Tibial nerve (tissue), 4 donors: ENCODE measurements at places on chromosomes 7 and 10.

GRCh38 chr10:83592337-83592935 is 546.9 kb upstream of the GHITM start:
- H3K4me1 ChIP-seq = no peaks in the 10 kb centered on the region
- no peak for DNase-seq
- no peak overlapping the region for H3K27ac ChIP-seq
- H3K27me3 ChIP-seq = no peaks in the 10 kb centered on the region
- no peaks in the 10 kb centered on the region for H3K36me3 ChIP-seq

- no peak for DNase-seq
- no peaks in the 10 kb centered on the region for H3K27me3 ChIP-seq
- H3K4me3 ChIP-seq = no peak overlapping the region
- H3K27ac ChIP-seq = no peak overlapping the region
- peaks cover 5% of the 10 kb centered on the region for H3K4me1 ChIP-seq
These were observed 178.5 kb downstream of the TAX1BP1 start for GRCh38 chr7:27918503-27918902.

GRCh38 chr7:155766966-155767916 is 45.0 kb downstream of the SHH start:
- H3K27me3 ChIP-seq = no peaks in the 10 kb centered on the region
- no peak overlapping the region for H3K4me3 ChIP-seq
- H3K27ac ChIP-seq = no peak overlapping the region
- peaks cover 63% of the 10 kb centered on the region for H3K4me1 ChIP-seq

GRCh38 chr7:96671854-96672253 is 37.8 kb downstream of the SEM1 start:
- no peak for DNase-seq
- no peaks in the 10 kb centered on the region for H3K4me1 ChIP-seq
- H3K27ac ChIP-seq = no peak overlapping the region
- no peaks in the 10 kb centered on the region for H3K27me3 ChIP-seq

DNA sequence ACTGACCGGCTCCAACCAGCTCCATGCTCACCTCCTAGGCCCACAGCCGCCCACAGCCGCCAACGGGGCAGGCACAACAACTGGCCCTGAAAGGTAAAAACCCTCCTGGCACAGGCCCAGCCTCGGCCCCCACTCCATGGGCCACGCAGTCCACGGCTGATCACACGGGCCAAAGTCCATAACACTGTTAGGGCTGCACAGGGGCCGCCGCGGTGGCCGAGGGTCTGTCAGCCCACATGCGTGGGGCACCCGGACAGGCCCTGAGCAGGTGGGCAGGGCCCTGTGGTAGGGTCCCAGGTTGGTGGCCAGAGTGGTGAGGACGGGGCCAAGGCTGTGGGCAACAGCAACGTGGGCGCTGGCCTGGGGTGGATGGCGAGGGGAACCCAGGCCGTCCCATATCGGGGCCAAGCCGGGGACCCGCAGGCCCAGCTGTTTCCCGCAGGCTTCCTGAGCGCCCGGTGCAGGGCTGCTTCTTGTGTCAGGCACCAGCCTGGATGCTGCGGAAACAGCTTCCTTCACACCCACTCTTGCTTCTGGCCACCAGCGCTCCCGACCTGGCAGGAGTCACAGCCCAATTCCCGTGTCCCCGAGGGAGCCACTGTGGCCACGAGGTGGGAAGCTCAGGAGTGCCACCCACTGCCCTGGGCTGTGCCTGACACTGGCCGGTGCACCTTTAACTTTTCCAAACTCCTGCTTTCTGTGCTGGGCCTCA is 29.2 kb downstream of the CYP2W1 start:
- no peaks in the 10 kb centered on the region for H3K4me1 ChIP-seq
- no peaks in the 10 kb centered on the region for H3K27me3 ChIP-seq
- no peaks in the 10 kb centered on the region for H3K36me3 ChIP-seq
- no peak for DNase-seq
- H3K27ac ChIP-seq = no peak overlapping the region

- no peaks in the 10 kb centered on the region for H3K4me1 ChIP-seq
- H3K4me3 ChIP-seq = no peak overlapping the region
- no peaks in the 10 kb centered on the region for H3K27me3 ChIP-seq
These were observed 99.7 kb upstream of the CAV2 start for GRCh38 chr7:116399819-116400218.

GRCh38 chr7:43952028-43952427 is 25.8 kb downstream of the UBE2D4 start:
- H3K36me3 ChIP-seq = peaks cover 80% of the 10 kb centered on the region
- DNase-seq = no peak
- no peaks in the 10 kb centered on the region for H3K27me3 ChIP-seq
- H3K4me1 ChIP-seq = no peaks in the 10 kb centered on the region
- H3K4me3 ChIP-seq = no peak overlapping the region
- no peak overlapping the region for H3K27ac ChIP-seq

DNA sequence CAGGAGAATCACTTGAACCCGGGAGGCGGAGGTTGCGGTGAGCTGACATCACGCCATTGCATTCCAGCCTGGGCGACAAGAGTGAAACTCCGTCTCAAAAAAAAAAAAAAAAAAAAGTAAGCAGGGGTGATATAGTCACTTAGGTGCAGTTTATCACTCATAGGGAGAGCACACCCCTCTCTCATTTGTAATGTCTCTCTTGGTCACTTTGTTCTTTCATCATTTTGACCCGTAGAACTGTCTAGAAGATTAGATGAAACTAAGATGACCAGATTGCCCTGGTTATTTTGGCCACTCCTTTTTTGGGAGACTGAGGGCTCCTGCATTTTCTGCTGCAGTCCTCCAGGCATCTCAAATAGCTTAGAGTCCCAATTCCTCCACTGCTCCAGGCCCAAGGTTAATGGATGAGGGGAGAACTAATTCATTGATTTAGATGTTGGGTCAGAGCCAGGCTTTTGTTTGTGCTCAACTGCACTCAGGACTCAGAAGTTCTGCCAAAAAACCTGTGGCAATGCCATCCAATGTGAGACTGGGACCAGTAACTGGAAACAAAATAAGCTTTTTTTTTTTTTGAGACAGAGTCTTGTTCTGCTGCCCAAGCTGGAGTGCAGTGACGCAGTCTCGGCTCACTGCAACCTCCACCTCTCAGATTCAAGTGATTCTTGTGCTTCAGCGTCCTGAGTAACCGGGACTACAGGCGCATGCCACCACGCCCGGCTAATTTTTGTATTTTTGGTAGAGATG is 50.0 kb upstream of the CAMK1D start:
- DNase-seq = no peak
- H3K36me3 ChIP-seq = no peaks in the 10 kb centered on the region
- no peaks in the 10 kb centered on the region for H3K4me1 ChIP-seq
- no peak overlapping the region for H3K27ac ChIP-seq
- H3K4me3 ChIP-seq = no peak overlapping the region

DNA sequence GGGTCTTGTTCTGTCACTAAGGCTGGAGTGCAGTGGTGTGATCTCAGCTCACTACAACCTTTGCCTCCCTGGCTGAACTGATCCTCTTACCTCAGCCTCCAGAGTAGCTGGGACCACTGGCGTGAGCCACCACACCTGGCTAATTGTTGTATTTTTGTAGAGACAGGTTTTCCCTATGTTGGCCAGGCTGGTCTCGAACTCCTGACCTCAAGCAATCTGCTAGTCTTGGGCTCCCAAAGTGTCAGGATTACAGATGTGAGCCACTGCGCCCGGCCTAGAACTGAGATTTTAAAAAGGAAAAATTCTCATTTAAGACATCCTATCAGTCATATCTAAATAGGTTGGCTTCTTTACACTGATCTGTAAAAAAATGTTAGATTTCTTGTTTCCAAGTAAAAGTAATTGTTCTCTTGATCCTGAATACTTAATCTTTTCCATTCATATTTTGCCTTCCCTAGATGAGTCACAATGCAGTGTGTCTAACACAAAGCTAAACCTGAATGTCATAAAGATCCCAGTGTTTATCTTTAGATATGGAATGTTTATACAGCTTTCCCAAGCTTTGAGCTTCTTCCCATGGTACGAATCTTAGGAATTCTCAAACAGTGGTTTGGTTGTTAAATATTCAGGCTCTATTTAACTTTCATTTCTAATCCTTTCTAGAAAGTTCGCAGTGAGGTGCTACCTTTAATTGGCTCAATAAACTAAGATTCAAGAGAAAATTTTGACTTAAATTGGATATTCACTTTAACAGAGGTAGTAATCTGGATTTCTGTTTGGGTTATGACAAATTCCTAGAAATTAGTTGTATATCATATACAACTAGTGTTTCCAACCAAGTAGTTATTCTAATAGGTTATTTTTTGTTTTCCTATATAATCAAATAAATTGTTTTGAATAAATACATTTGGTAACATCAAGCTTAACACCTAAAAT is 12.1 kb upstream of the LAMB1 start:
- no peak for DNase-seq
- no peaks in the 10 kb centered on the region for H3K27me3 ChIP-seq
- no peak overlapping the region for H3K4me3 ChIP-seq
- no peaks in the 10 kb centered on the region for H3K36me3 ChIP-seq
- H3K4me1 ChIP-seq = peaks cover 5% of the 10 kb centered on the region
- H3K27ac ChIP-seq = no peak overlapping the region

DNA sequence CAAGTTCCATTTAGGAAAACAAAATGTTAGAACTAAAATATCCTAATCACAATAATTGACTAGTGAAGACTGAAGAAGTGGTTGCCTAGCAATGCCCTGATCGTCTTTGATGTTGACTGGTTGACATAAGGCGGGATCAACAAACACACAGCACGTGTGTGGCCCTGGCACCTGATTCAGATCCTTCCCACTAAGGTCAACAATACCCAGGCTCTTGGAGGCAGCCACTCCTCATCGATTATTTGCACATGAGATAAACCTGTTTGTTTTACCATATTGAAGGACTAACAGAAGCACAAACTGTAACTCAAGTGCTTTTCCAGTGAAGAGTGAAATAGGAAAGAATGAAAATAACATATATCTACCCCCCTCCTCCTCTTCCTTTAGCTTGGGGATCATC is 15.6 kb downstream of the FANK1 start:
- no peaks in the 10 kb centered on the region for H3K27me3 ChIP-seq
- no peaks in the 10 kb centered on the region for H3K4me1 ChIP-seq
- no peak overlapping the region for H3K27ac ChIP-seq
- no peaks in the 10 kb centered on the region for H3K36me3 ChIP-seq

- no peaks in the 10 kb centered on the region for H3K36me3 ChIP-seq
- H3K27me3 ChIP-seq = no peaks in the 10 kb centered on the region
- no peak for DNase-seq
- no peak overlapping the region for H3K4me3 ChIP-seq
These were observed 155.0 kb upstream of the CHST15 start for GRCh38 chr10:124248056-124249045.

GRCh38 chr7:12320987-12321647 is 82.5 kb downstream of the VWDE start:
- H3K4me1 ChIP-seq = no peaks in the 10 kb centered on the region
- no peaks in the 10 kb centered on the region for H3K36me3 ChIP-seq
- DNase-seq = no peak
- no peak overlapping the region for H3K27ac ChIP-seq

DNA sequence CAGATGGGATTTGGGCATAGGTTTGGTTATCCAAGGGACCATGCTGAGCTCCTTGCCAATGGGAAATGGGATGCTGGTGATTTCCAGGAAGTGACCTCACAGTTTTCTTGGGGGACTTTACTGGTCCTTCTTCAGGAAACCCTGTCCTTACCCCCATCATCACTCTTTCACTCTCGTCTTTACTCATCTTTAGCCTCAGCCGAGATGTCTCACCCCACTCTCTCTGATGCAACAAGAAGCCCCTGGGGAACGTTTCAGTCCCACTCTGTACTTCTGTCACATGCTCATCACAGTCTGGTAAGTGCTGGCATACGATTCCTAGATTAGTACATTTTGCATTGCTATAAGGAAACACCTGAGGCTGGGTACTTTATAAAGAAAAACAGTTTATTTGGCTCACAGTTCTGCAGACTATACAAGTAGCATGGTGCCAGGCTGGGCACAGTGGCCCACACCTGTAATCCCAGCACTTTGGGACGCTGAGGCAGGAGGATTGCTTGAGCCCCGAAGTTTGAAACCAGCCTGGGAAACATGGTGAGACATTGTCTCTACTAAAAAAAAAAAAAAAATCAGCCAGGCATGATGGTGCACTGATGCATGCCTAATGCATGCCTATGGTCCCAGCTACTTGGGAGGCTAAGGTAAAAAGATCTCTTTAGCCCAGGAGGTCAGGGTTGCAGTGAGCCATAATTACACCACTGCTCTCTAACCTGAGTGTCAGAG is 63.5 kb upstream of the VKORC1L1 start:
- H3K27ac ChIP-seq = no peak overlapping the region
- DNase-seq = no peak
- H3K4me3 ChIP-seq = no peak overlapping the region
- H3K4me1 ChIP-seq = no peaks in the 10 kb centered on the region
- no peaks in the 10 kb centered on the region for H3K27me3 ChIP-seq
- H3K36me3 ChIP-seq = no peaks in the 10 kb centered on the region

GRCh38 chr10:77810446-77811335 is 115.9 kb downstream of the DLG5 start:
- no peaks in the 10 kb centered on the region for H3K4me1 ChIP-seq
- no peak overlapping the region for H3K4me3 ChIP-seq
- no peaks in the 10 kb centered on the region for H3K27me3 ChIP-seq
- no peak for DNase-seq
- peaks cover 6% of the 10 kb centered on the region for H3K36me3 ChIP-seq

DNA sequence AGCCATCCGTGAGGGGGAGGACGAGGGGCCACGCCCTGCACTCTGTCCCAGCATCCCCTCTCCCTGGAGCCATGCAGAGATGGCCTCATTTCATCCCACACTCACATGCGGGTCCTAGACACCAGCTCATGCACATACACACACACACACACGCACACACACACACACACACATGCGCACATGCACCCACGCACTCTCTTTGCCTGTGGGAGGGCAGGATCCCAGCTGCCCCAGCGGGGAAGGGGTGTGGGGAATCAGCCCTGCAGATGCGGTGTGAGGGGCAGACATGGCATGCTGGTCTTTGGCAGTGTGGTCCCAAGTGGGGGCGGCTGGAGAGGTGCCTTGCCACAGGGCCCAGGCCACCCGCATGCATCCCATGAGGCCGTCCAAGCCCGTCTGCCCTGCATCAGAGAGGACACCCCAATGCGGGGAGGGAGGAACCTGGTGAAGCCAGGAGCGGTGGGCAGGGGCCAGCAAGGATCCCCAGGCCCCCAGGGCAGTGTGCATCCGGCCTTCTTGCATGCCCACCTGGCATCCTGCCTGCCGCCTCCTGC is 68.1 kb downstream of the LHPP start:
- no peak overlapping the region for H3K27ac ChIP-seq
- H3K4me3 ChIP-seq = no peak overlapping the region
- no peaks in the 10 kb centered on the region for H3K36me3 ChIP-seq
- peaks cover 8% of the 10 kb centered on the region for H3K4me1 ChIP-seq
